Stomach (tissue), 19 donors: ENCODE measurements at places on chromosomes 7 and 10.

DNA sequence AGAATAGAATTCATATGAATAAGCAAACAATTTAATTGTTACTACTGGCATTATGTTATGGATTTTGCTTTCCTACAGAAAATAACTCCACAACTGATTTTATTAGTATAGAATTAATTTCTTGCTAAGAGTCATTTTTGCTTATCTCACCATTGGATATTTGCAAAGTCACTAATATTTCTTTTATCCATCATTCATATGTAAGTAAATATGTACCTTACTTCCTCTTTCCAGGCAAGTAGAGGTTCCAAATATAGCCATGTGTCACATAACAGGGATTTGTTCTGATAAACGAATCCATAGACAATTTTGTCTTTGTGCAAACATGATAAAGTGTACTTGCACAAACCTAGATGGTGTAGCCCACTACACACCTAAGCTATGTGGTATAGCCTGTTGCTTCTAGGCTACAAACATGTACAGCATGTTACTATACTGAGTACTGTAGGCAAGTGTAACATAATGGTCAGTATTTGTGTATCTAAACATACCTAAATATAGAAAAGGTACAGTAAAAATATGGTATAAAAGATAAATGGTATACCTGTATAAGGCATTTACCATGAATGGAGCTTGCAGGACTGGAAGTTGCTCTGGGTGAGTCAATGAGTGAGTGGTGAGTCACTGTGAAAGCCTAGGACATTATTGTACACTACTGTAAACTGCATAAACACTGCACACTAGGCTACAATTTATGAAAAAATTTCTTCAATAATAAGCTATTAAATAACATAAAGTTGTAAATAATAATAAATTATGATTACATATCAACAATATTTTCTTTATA, 18.3 kb downstream of the KLLN start:
- no peaks in the 10 kb centered on the region for H3K27me3 ChIP-seq
- no peaks in the 10 kb centered on the region for H3K36me3 ChIP-seq
- no peak overlapping the region for H3K4me3 ChIP-seq
- H3K4me1 ChIP-seq: peaks cover 7% of the 10 kb centered on the region
- DNase-seq: no peak

- no peak overlapping the region for H3K27ac ChIP-seq
- DNase-seq: no peak
- H3K36me3 ChIP-seq: no peaks in the 10 kb centered on the region
- H3K4me1 ChIP-seq: peaks cover 75% of the 10 kb centered on the region
- no peaks in the 10 kb centered on the region for H3K27me3 ChIP-seq
Measured at GRCh38 chr10:113103131-113103840, 153.2 kb downstream of the TCF7L2 start.

GRCh38 chr10:28548781-28549498, 16.0 kb downstream of the WAC start:
- H3K27me3 ChIP-seq: no peaks in the 10 kb centered on the region
- H3K36me3 ChIP-seq: peaks cover 64% of the 10 kb centered on the region
- no peak for DNase-seq
- peaks cover 92% of the 10 kb centered on the region for H3K4me1 ChIP-seq
- H3K4me3 ChIP-seq: no peak overlapping the region
- H3K27ac ChIP-seq: no peak overlapping the region

DNA sequence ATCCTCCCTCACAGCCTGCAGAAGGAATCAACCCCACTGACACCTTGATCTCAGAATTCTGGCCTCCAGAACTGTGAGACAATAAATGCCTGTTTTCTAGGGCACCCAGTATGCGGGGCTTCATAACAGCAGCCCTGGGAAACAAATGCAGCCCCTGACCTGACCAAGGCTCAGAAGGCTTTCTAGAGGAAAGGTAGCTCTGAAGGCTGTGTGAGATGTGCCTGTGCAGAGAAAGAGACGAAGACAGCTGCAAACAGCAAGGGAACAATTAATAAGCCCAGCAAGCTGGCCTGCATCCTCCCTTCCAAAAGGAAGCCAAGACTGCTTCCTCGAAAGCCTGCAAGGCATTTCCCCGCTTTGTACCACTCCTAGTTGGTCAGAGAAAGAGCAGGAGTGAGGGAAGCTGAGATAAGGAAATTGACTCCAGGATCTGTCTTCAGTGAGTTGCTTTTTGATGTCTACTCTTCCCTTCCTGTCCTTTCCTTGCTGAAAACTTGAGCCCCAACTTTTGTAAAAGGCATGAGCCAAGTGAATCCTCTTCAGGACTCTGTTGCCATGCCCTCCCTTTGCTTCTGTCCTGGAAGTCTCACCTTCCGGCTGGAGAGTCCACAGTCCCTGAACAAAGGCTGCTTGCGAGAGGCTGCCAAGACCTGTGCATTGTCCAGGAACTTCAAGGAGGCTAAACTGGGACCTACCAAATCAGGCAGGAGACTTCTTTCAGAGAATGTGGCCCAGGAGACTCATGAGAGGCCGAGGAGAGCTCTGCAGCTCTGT, 71.2 kb upstream of the ARID5B start:
- peaks cover 1% of the 10 kb centered on the region for H3K4me1 ChIP-seq
- H3K36me3 ChIP-seq: no peaks in the 10 kb centered on the region
- DNase-seq: no peak
- no peaks in the 10 kb centered on the region for H3K27me3 ChIP-seq
- no peak overlapping the region for H3K27ac ChIP-seq
